ENCODE measurements at places on chromosomes 2 and 18. TPM values are rescaled to one million over a fixed set of nuclear protein-coding genes. Genes with fewer than 3 reads are reported as not detected.

The CARF gene
- total RNA-seq, result 5.5 TPM

The SCG2 gene
- 0.06 TPM for total RNA-seq

The GNAL gene
- 3.2 TPM for total RNA-seq

The C2orf92 gene
- 1.3 TPM for total RNA-seq

The UGT1A4 gene
- 0.07 TPM for total RNA-seq

The CIB4 gene
- not detected for total RNA-seq

The EVA1A gene
- 67.0 TPM for total RNA-seq

All from epithelial cell of proximal tubule (primary cell).